Stimulated activated CD4-positive, alpha-beta T cell treated with anti-CD3 and anti-CD28 coated beads, Interleukin-4, amount 100 ng/mL, for 48 hours (primary cell): ENCODE measurements at places on chromosomes 16 and 17.

DNA sequence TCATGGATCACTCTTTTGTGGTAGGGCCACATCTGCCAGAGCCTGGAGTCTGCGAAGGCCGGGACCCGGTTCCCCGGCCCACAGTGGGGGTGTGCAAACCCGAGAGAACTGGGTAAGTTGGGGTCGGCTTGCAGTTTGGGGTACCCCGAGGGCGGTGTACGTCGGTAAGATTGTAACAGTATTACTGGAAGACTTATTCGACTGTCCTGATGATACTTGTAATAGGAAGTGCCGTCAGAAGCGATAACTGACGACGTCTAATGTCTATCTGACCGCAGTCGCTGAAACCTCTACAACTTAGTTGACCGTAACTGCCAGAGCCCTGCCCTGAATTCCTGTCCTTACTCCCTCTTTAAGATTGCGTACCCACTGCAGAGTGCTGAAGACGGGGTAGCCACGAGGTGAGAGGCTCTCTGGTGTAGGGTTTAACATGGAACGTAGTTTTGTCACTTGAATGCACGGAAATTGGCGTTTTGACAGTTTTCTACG is 24.0 kb downstream of the TRPV2 start:
- no peak for DNase-seq

DNA sequence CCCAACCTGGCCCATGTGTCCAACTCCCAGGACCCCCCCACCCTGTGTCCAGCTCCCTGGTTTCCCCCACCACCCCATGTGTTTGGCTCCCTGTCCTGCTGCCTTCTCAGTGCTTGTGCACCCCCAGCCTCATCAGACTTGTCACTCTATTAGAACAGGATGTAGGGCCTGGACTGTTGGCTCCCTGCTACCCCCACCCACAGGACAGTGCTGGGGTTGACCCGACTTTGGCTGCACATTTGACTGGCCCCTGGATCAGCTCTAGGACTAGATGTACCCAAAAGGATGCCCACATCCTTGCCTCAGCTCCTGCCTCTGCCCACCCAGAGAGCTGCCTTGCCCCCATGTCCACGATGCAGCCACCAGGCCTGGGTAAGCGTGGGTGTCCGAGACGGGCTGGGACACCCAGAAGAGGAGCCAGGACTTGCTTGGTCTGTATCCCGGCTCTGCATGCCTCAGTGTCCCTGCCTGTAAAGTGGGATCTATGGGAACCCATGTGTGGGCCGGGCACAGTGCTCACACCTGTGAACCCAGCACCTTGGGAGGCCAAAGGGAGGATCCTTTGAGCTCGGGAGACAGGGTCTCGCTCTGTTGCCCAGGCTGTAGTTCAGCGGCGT is 1.5 kb upstream of the CCDC57 start:
- DNase-seq = no peak

- DNase-seq = no peak
Observed at GRCh38 chr17:31834448-31834847, 24.6 kb downstream of the COPRS start.

DNA sequence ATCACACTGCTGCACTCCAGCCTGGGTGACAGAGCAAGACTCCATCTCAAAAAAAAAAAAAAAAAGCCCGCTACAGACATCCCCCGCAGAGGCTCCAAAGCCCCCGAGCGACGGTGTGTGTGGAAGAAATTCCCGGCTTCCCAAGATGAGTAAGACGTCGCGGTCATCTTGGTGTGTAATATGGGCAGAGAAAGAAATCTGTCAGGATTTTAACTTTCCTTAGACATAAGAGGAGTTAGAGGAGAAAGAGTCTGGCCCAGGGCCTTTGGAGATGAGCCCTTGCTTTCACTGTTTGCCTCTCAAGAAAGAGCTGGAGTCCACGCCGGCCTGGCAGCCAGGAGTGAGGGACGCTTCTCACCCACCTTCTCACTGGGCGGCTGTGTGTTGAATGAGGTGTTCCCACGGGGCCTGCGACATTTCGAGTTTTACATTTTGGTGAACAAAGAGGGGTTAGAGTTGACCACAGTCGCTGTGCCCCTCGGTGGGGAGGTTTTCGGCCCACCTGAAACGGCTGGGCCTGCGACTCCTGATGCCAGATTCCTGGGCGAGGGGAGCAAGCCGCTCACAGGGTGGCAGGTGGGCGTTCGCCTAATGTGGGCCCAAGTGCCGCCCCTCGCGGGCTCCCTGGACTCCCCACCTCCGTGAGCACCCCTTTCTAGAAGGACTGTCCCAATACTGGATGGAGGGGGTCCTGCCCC is 17.9 kb downstream of the C1QTNF1 start:
- no peak for DNase-seq

GRCh38 chr17:1384905-1385435 is 15.1 kb downstream of the YWHAE start:
- no peak for DNase-seq

DNA sequence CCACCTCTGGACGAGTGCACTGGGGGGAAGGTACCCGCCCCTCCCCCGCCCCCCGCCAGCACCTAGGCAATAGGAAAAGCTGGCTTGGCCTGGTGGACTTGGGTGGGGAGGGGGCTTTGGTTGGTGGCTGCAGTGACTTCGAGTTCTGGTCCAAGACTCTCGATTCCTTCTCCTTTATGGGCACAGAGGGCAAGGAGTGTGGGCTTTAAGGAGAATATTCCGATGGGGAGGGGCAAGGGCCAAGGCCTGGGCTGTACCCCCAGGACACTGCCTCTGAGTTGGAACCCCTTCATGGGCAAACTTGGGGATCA is 409 bp downstream of the ACSF2 start:
- no peak for DNase-seq

DNA sequence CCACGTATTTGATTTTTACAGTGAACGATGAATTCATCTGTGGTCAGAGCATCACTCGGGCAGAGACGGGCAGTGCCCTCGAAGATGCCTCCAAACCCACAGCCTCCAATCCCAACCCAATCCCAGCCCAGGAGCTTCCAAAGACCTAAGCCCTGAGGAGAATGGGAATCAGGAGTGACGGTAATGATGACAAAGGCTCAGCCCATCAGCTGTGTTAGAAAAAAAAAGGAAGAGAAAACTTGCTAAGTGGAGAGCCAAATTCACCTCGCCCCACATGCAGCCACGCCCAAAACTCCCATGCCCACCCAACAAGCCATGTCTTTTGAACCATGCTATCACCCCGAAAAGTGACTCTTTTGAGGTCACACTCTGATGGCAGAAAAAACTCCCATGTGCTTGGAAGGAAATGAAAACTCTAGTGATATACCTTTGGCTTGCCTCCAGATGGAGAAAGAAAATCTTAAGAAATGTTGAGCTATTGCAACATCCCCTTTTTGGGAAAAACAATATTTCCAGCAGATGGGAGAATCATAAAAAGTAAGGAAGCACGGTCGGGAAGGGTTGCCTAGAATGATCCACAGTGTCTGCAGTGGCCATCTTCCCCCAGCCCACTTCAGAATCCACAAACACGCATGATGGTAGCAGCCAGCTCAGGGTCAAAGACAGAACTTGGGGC is 37.7 kb downstream of the XYLT1 start:
- DNase-seq = no peak

DNA sequence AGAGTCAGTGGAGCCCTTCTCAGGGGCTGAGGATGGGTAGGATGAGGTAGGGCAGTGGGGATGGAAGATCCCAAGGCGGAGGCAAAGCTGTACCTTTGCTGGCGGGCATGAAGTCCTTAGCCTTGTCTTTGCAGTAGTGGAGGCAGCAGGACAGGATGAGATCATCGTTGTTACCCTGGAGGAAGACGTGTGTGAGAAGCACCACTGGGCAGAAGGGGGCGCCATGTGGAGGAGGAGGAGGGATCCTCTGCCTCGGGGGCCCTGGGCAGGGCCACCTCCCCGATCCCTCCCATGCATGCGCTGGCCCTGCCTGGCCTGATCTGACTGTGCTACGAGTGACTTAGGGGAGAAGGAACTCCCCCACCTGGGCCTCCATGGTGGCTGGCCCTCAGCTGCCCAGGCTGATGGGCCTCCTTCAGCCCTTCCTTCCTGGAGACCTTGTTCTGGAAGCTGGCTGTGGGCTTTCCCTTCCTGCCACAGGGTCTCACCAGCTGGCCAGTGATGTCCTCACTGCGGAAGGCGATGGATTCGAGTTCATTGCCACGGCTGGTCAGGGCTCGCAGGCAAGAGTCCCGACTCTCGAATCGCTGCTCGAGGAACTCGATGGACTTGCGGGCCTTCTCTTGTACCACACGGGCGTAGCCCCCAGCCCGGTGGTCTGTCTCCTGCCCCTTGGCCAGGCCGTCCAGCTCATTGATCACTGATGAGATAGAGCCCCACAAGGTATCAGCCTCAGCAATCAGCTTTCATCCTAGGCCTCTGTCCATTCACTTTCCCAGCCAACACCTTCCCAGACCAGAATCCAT is 10.3 kb downstream of the HIC1 start:
- DNase-seq = peak; percentile 73

GRCh38 chr16:22663389-22664064 is 150.4 kb upstream of the HS3ST2 start:
- DNase-seq = no peak
